AG09319 (cell line): ENCODE measurements at places on chromosomes 6 and 20.

GRCh38 chr6:158791274-158791855 lies 27.8 kb downstream of the EZR start:
- no peak for DNase-seq

- no peak for DNase-seq
These were observed 245.8 kb downstream of the PKHD1 start for GRCh38 chr6:51841626-51842025.

GRCh38 chr6:159052720-159053119 lies 7.9 kb upstream of the TAGAP start:
- no peak for DNase-seq

DNA sequence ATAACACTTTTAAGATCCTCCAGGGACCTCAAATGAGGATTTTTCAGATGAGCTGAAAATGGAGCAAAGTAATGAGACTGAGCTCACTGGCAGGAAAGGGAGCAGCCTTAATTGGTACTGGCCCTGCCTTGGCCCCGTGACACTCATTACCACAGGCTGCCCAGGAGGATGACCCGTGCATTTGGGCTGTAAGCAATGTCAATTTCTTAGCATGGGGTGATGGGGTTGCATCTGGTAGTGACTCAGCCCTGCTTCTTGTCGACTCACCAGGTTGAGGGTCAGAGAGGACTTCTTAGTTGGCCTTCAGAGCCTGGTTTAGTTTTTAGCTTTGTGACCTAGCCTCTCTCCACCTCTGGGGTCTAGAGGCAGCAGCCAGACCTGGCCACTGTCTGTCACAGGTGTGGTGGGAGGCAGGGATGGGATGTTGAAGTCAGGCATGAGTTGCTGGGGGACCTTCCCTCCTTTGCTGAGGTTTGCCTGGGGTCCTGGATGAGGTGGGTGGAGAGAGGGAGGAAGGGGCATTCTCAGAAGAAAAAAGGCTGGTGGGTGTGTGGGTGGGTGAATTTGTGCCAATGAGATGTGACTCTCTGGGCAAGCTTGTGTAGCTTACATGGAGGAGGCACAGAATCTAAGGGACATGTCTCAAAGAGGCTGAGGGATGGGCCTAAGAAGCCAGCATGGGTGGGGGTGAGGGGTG lies 25.9 kb upstream of the EPB41L1 start:
- DNase-seq, result peak; percentile 57

- DNase-seq, result no peak
These were observed 680.2 kb upstream of the AGPAT4 start for GRCh38 chr6:161954077-161954476.

DNA sequence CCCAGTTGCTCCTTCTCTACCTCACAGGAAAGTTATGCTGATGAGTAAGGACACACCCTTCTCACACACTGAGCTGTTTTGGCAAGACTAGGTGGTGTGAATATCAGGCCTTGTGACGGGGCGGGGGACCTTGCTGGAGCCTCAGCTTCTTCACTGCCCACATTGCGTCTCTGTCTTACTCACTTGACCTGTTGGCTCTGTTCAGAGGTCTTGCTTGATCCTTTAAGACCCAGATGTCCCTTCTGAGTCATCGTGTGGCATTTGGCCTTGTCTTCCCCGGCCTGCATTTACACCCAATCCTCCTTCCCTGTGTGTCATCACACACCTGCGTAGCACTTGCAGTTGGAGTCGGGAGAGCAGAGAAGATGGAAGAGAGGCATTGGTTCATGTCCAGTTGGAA lies 8.3 kb upstream of the PRND start:
- DNase-seq, result no peak

DNA sequence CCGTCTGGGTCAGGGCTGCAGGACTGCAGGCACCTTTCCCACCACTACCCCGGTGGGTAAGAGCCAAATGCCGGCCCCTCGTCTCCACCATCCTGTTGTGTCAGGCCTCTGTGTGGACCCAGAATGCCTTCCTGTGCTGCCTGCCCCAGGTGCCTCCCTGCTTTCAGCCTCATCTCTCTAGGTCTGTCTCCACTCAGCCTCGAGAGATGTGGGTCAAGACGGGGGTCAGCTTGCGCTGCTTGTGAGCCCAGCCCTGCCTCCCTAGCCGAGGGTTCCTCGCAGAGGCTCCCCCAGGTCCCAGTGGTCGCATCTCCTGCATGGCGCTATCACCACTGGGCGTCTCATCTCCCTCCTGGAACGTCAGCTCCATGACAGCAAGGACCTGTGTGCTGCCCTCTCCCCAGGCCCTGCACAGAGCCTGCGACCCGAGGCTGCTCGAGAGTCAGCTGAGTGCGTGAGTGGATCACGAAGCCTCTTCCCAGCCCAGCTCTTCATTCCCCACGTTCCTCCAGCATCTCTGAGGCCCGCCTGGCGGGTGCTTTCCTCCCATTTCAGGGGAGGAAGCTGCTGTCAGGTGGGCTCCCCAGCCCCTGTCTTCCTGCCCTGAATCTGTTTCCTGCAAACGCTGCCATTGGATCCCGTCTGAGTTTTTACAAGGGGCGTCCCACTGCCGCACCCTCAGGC lies 38.7 kb upstream of the ZBP1 start:
- no peak for DNase-seq

DNA sequence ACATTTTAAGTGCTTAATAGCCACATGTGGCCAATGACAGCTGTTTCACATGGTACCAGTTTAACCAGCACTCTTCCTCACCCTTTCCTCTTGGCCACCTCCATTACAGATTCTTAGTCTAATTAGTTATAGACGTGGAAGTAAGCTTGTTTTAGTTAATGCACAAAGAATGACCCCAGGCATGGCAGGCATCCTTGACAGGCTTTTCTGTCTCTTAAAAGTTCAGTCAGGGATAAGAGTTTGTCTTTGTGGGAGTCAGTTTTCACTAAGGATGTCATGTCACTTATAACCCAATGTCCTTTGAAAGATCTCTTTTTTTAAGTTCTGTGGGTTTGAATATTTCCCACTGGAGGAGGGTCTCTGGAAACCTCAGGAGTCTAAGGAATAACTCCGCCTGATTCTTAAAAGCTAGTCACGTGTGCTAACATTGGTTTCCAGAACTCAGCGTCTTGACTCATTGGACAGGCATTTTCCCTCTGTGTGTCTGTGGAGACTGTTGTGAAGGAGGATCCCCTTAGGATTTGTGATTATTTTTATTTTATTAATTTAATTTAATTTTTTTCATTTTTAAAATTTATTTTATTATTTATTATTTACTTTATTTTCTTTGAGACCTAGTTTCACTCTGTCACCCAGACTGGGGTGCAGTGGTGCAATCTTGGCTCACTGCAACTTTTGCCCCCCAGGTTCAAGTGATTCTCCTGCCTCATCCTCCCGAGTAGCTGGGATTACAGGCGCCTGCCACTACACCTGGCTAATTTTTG lies 171.4 kb downstream of the ZFAND3 start:
- peak; percentile 28 for DNase-seq

GRCh38 chr6:5034328-5034727 lies 30.5 kb upstream of the RPP40 start:
- DNase-seq, result no peak

DNA sequence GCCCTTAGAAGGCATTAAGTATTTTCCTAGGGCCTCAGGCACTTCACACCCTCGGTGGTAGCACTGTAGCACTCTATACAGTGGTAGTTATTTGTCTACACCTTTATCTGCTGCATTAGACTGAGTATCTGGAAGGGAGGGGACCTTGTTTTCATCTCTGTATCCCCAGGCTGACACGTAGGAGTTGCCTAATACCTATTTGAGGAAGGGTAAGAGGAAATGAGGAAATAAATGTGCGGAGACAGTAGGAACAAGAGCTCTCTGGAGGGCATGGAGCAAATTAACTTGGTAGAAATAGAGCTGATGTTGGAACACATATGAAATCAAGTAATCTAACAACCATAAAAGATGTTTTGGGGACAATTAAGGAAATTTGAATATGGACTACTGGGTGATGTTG lies 3.9 kb downstream of the CNPY3 start:
- DNase-seq, result no peak

DNA sequence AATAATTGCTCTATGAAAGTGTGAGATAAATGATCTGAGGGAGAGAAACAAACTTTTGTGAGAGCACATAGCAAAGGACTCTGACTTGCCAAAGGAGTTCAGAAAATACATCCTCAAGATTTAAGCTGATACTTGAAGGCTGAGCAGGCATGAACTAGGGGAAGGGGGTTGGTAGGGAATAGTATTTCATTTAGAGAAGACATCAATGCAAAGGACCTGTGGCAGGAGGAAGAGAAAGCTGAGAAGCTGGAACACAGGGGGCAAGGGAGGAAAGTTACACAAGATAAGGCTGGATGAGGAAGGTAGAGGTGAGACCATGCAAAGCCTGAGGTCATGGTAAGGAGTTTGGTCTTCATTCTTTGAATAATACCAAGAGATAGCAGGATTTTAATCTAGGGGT lies 50.6 kb downstream of the NCOA6 start:
- DNase-seq, result no peak

DNA sequence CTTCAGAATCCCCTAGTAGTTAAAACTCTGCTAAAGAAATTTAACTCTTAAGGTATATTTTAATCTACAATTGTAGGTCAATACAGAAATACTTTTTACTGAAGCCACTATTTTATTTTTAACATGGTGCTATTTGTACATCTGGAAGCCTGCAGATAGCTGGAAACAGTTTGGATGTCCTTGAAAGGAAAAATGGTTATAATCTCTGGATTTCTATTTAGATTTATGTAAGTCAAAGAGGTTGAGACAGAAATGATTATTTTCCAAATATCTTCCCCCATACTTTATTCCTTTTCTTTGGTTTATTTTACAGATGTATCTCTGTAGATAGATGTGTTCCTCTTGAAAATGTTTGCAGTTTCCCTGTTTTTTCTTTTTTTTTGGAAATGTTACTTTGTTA lies 1002.2 kb downstream of the KIF16B start:
- no peak for DNase-seq

DNA sequence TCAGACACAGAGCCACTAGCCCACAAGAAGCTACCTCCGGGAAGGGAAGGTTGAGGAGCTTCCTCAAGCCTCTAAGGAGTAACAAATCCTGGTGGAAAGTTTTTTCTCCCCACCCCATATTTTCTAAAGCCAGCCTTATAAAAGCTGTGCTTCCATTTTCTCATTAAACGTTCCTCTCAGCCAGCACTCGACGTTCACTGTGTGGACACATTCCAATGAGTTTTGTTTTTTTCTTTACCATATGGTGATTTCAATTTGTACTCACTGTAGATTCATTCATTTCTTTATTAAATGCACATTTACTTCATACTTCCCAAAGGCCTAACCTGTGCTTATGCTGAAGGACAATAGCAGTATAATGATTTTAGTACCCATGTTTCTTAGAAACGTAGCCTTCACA lies 194.4 kb upstream of the FLRT3 start:
- no peak for DNase-seq

DNA sequence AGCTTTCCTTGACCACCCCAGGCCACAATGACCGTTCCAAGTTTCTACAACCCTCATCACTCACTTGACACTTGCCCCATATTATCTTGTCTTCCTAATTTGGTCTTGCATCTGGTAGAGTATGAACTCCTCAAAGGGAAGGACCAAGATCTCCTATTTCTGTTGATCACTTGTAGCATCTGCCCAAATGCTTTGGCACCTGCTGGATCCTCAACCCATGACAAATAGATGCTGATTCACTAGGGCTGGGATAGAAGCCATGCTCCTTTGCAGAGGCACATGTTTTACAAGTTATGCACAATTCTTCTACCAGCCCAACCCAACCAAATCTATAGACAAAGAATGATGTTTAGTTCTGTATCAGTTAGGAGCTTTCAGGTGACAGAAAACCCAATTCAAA lies 110.7 kb downstream of the UNC5CL start:
- no peak for DNase-seq

DNA sequence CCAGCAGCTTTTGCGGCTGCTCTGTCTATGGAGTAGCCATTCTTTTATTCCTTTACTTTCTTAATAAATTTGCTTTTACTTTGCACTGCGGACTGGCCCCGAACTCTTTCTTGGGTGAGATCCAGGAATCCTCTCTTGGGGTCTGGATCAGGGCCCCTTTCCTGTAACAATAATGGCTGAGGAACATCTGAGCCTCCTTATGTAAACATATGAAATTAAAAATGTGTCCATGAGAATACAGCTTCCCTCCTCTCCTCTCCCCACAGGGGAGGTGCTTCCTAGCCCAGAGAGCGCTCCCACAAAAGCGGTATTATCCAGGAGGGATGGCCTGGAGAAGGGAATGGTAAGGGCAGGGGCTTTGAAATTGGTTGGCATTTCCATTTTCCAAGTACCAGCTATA lies 81.1 kb downstream of the PSMG4 start:
- no peak for DNase-seq

GRCh38 chr20:49478266-49478665 lies 4.2 kb downstream of the KCNB1 start:
- DNase-seq, result no peak

GRCh38 chr20:50967586-50967985 lies 9.0 kb downstream of the MOCS3 start:
- DNase-seq, result no peak

DNA sequence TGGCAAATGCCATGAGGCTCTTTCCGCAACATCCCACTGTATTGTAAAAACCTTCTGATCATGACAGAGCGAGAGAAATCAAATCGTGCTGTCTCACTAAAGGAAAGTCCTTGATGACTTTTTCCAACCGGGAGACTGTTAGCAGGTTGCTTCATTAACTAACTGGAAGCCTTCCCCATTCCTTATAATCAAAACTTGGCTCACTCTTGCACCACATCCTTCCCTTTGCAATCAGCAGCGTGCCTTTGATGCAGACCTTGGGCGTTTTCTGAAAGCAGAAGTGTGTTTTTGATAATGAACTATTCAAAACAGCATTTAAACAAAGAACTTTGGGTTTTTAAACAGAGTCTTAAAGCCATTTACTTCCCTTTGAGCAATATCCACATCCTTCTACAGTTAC lies 96.2 kb upstream of the CNR1 start:
- DNase-seq, result no peak

DNA sequence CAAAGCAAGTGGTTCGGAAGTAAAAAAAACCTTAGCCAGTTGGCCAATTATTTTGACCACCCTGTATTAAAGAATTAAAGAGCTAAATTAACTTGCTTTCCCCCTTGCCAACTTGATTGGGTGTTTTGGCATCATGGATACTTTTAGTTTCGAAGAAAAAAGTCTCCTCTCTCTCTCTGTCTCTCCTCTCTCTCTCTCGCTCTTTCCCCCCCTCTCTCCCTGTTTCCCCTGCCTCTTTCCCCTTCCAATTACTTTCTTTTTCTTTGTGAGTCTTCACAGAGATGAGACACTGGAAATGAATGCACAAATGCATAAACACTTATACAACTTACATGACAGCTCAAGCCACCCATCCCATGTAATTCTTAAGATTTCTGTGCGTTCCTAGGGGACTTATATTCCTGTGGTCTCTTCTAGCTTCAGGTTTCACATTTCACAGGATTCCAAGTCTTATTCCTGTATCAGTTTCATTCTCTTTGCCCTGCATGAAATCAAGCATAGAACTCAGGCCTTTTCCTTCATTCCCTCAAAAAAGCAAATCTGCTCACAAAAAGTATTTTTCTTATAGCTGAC lies 32.9 kb upstream of the EYA4 start:
- DNase-seq, result no peak

- no peak for DNase-seq
These were observed 32.9 kb downstream of the PTCHD4 start for GRCh38 chr6:48078120-48078519.

DNA sequence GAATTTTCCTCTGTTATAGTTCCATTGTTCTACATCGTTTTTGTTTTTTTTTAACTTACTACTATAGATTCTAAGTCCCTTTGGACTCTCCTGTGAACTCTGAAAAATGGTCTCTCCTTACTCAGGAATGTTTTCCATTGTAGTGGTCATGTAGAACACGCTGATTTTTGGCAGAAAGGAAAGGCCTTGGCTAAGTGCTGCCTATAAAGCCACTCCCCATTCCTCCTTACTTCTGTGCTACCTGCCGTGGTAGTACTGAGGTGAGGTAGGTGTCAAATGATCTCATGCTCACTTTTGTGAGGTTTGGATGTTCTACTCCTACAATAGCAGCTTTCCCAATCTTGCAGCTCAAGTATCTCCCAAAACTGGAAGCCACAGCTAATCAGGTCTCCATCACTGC lies 270.7 kb downstream of the SLC35F1 start:
- DNase-seq, result no peak
